ENCODE measurements at places on chromosomes 7 and 10.

DNA sequence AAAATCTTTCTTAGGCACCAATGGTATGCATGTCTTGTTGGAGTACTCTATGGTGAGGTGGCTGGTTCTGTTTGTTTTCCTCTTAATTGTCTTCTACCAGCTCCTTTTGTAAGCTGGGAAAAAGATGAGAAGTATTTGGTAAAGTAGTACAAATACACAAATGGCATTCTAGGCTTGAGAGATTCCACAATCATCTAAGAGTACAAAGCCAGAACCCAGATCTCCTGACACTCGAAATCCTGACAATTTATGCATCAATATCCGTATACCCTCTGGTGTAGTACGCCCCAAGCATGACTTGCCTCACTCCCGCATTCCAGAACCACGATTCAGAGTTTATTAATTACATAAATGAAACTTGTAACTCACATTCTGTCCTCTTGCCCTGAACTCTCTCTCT is 43.5 kb downstream of the CDCA7L start:
- no peak for DNase-seq

- DNase-seq, result no peak
Observed at GRCh38 chr10:28300027-28300426, 2.8 kb downstream of the MPP7 start.

- DNase-seq, result no peak
Observed at GRCh38 chr10:5666841-5667630, 641 bp upstream of the ASB13 start.

DNA sequence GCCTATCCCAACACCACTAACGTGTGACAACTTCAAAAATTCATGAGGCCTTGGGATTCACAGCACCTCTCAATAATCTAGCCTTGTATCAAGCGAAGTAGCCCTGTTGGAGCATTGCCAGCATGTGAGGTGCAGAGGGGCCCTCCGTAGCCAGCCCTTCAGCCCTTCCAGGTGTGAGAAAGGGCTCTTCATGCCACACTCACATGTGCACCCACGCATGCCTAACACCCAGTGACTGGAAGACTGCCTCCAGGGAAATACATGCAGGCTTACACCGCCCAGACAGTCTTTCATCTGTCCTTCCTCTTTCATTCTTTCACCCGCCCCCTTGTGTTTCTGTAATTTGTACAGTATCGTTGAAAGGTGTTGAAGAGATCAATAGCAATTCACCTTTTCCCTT is 26.1 kb downstream of the LRRC4 start:
- DNase-seq, result no peak

GRCh38 chr10:84605802-84606201 is 277.4 kb downstream of the CCSER2 start:
- no peak for DNase-seq

- DNase-seq, result no peak
Observed at GRCh38 chr7:129523924-129524323, 21.6 kb downstream of the SMKR1 start.

- no peak for DNase-seq
Observed at GRCh38 chr7:80037689-80038088, 96.9 kb upstream of the GNAI1 start.

DNA sequence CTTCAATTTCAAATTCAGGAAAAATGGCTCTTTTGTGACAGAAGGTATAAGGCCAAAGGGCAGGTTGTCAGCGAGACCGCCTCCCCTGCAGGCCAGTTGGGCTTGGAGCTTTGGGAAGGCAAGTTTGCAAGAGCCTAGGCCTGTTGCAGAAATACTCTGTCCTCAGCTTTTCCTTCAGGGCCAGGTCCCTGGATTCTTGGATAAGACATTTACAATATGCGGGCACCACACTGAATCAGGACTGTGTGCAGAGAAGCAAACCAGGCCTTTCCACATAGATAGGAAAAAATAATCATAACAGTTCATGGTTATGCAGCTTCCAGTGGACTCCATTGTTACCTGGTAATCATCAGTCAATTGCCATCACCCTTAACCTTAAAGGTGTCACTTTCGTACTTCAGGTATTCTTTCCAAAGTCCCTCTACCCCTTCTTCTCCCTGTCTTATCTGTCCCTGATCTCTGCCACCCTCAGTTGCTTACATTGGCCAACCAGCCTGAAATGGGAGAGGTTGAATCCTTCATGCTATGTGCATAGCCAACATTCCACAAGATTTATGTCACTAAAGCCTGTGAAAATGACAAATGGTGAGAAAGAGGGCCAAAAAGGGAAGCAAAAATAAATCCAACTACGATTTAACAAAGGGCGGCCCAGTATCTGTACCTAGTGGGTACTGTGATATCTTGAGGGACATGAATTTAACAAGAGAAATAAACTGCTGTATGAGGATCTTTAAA is 304.5 kb upstream of the NFE2L3 start:
- no peak for DNase-seq

DNA sequence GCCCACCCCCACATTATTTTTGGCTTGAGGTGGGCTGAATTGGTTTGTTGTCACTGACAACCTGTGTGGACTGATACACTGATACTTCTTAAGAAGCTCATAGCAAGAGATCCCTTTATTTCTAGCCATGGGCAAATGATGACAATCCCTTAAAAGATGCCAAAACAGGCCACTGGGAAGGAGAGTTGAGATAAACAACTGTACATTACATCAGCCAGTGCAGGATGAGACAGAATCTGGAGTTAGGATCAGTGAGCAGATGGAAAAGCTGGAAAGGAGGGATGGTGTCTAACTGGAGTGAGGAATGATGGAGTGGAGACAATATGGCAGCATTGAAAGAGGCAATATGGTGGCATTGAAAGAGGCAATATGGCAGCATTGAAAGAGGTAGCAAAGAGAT is 195.9 kb upstream of the LYZL2 start:
- DNase-seq, result no peak

All from NCI-H460 (cell line).